ENCODE measurements at places on chromosomes 13 and 19.
A peak's percentile ranks its signal among the peaks of the same experiment; 100 is the strongest.

GRCh38 chr19:47093841-47094240, 19.7 kb downstream of the ZC3H4 start:
- no peak for DNase-seq

- no peak for DNase-seq
Observed at GRCh38 chr19:3193256-3194105, 7.8 kb downstream of the NCLN start.

DNA sequence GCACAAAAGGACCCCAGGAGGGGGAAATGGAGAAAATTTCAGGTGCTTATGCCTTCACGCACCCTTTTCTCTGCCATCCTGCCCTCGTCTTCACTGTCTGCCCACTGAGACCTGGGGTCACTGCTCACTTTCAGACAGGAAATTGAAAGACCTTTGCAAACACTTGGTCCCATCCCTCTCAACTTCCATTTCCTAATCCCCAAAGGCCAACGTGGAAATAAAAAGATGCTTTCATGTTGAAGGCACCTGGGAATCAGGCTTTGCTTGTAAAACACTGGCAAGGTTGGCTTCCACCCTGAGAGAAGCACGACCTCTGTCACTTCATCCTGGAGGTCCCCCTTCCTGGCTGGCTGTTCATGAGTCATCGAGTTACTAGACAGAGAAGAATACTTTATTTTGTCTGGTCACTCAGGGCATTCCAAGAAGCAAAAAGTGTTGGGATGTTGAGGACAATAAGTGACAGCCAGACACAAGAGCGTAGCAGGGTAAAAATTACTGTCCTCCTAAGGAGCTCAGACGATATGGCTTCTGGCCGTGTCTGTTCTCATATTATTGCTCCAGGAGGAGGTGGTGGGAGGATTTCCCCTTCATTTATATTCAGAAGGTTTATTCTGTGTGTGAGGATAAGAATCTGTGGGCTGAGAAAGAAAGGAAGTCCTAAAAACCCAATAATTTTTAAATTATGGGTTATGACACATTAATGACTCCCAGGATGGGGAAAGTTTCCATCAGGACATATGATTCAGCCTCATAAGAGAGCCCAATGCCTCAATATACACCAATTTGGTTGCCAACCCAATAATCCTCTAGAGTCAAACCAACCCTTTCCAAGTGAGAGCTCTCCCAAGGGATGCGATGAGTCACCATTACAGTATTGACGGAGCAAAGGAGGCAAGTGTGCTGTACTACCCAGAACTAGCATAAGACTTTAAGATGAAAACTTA, 409.0 kb downstream of the COG6 start:
- no peak for DNase-seq

DNA sequence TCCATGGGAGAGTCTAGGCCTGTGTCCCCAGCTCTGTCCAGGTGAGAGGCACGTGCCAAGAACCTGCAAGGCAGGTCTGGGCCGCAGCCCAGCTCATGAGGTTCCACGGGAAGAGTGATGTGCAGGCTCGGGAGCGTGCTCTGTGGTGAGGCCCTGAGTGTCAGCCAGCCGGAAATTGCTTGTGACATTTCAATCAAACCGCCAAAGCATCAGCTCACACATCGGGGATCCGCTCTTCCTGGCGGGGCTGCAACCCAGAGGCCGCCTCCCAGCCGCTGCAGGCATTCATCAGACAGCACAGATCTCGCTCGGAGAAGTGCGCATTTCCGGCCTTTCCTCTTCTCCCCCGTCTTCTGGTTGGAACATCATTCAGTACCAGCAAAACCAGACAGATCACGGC, 109.3 kb downstream of the KDM4B start:
- DNase-seq = no peak

- DNase-seq = no peak
Observed at GRCh38 chr19:29484876-29485275, 40.9 kb upstream of the VSTM2B start.

GRCh38 chr19:5292822-5293611, 47.6 kb downstream of the PTPRS start:
- peak; percentile 21 for DNase-seq

- no peak for DNase-seq
Observed at GRCh38 chr13:25717666-25718197, 334.1 kb downstream of the SHISA2 start.

GRCh38 chr19:31560086-31561060, 211.1 kb upstream of the TSHZ3 start:
- no peak for DNase-seq

GRCh38 chr19:46967578-46968032, 52.0 kb upstream of the NPAS1 start:
- DNase-seq = peak; percentile 51

GRCh38 chr19:42657556-42657955, 62.8 kb upstream of the CEACAM8 start:
- DNase-seq = no peak

DNA sequence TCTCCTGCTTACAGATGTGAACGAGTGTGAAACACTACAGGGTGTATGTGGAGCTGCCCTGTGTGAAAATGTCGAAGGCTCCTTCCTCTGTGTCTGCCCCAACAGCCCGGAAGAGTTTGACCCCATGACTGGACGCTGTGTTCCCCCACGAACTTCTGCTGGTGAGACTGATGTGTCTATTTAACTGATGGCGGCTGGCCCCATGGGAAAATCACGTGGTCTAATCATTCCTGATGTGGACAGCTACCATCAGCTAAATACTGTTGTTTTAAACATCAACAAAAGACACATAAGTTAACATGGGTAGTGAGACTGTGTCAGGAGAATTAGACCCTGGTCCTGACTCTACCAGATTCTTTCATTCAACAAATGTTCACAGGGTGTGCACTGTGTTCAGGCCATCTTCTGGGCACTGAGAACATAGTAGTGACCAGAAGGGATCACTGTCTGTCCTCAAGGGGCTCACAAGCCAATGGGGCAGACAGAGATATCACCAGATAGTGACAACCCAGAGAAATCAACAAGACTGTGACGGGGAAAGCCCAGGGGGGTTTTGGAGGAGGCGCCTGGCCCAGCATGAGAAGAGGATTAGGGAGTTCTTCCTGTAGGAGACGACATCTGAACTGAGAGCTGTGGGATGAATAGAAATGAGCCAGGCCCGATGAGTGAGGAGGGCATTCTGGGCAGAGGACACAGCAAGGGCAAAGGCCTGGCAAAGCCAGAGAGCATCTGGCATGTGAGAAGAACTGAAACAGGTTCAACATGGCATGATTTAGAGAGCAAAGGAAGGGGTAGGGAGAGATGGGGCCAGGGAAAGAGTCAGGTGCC, 18.4 kb downstream of the LTBP4 start:
- no peak for DNase-seq

DNA sequence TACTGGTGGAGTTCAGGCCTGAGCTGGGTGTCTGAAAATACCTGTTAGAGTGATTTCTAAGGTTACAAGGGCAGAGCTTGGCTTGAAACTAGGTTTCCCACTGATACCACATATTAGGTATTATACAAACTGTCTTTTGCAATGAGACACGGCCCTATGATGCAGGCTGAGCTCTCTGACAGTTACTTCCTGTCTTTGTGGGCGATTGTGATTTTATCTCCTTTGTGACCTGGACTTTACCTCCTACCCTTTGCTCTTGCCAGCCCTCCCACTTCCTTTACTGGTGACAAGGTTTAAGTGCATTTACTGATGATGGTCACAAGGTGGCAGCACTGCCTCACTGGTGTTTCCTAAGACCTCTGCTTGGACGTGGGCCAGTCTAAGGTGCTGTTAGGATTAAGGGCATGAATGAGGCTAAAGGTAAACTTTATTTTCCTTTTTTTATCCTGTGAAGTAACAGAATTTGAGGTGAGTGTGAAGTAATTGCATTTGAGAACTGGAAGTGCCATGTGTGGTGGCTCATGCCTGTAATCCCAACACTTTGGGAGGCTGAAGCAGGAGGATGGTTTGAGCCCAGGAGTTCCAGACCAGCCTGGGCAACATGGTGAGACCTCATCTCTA, 7.7 kb upstream of the CXCL17 start:
- DNase-seq = peak; percentile 82

DNA sequence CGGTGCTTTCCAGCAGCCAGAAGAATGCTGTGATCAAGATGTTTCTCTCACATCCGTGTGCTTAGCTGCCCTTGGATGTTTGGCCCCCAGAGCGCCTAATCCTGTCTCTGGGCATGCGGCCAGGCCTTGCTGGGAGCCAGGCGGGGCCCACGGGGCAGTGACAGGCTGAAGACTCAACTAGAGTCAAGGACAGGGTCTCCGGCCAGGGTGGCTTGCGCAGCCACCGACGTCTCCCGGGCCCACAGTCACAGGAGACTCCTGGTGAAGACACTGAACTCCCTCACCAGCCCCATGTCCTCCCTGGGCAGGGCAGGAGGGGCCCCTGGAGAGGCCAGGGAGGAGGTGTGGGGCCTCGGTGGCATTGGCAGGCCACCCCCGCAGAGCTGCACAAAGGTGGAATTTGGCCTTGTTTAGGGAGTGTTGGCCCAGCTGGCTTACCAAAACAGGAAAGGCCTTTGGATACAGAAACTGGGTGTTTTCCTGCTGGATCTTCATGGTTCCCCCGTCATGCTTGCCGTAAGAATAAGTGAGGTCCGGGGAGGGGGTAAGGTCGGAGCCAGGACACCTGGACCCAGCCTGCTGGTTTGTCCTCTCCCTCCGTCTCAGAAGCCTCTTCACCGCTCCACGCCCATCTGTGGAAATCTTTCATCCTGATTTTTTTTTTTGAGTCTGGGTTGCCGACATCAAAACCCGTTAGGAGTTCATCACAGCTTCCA, 10.0 kb upstream of the NDUFS7 start:
- DNase-seq = no peak

DNA sequence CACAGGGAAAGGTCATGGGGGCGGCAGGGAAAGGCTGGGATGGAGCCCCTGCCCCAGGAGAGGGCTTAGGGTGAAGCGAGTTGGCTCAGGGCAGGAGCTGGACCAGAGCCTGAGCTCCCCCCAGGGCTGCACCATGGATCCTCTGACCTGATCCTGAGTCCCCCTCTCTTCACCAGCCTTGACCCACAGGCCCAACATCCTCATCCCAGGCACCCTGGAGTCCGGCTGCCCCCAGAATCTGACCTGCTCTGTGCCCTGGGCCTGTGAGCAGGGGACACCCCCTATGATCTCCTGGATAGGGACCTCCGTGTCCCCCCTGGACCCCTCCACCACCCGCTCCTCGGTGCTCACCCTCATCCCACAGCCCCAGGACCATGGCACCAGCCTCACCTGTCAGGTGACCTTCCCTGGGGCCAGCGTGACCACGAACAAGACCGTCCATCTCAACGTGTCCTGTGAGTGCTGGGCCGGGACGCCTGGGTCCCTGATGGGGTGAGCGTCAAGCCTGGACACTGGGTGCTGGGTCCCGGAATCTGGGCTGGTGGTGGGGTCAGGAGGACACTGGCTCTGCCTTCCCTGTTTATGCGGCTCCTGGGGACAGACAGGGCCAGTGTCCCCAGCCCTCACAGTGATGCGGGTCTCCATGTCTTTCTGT, 842 bp downstream of the SIGLEC9 start:
- no peak for DNase-seq

- no peak for DNase-seq
Observed at GRCh38 chr13:40762849-40763248, 8.1 kb downstream of the MRPS31 start.

GRCh38 chr19:16875584-16876555, 12.9 kb upstream of the F2RL3 start:
- no peak for DNase-seq

- DNase-seq = no peak
Observed at GRCh38 chr19:30441011-30441410, 68.8 kb downstream of the ZNF536 start.

GRCh38 chr19:39135701-39136100, 10.1 kb downstream of the PAK4 start:
- DNase-seq = no peak

GRCh38 chr13:36998624-36999041, 507 bp downstream of the ALG5 start:
- peak; percentile 28 for DNase-seq

GRCh38 chr13:40776232-40776631, 5.2 kb upstream of the MRPS31 start:
- DNase-seq = no peak

GRCh38 chr13:33730147-33730546, 87.8 kb upstream of the RFC3 start:
- DNase-seq = peak; percentile 43

- DNase-seq = no peak
Observed at GRCh38 chr13:93235258-93236015, 8.8 kb downstream of the GPC6 start.

GRCh38 chr13:64928696-64929499, 2301.2 kb downstream of the PCDH9 start:
- DNase-seq = no peak

- no peak for DNase-seq
Observed at GRCh38 chr13:39786091-39786490, 130.6 kb downstream of the COG6 start.

- DNase-seq = no peak
Observed at GRCh38 chr19:46631481-46631880, 4.5 kb downstream of the GNG8 start.

GRCh38 chr13:42548731-42549551, 25.0 kb upstream of the TNFSF11 start:
- no peak for DNase-seq

DNA sequence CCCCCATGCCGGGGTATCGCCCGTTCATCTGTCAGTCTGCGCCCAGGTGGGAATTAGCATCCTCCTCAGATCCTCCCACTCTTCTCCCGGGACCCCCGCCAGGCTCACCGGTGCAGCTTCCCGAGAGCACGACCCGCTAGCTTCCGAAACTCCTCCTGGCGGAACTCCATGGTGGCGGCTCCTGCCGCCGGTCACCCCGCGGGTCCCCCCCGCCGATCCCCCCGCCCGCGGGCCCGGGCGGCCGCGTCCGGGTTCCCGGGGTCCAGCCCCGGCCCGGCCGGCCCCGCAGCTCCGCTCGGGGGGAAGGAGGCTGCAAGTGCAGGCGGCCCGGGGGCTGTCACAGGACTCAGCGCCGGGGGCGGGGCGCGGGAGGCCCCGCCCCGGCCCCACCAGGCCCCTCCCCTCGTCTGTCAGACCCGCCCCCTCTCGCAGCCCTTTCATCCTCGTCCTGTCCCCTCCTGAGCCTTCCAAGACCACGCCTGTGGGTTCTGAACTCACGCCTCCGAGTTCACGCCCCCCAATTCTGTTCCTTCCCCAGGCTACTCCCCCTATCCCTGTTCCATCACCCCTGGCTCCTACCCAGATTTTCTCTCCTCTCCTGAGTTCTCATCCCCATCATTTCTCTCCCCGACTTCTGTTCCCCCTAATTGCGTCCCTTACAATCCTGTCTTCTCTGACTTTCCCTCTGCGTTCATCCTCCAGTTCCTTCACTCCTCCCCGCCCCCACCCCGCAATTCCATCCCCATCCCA, at the start of gene SLC17A7:
SLC17A7 (minus strand) TSS at position 318 of the 750 bp plus-strand sequence; CDS start at position 170, 148 bp downstream.
- DNase-seq = peak; percentile 44

- no peak for DNase-seq
Observed at GRCh38 chr19:49355909-49356353, 6.3 kb downstream of the TEAD2 start.
